ENCODE measurements at places on chromosomes 3 and 15.
A peak's percentile ranks its signal among the peaks of the same experiment; 100 is the strongest.

- ATAC-seq = no peak
These were observed 536.1 kb downstream of the PYDC2 start for GRCh38 chr3:191997093-191997492.

GRCh38 chr3:50652709-50653108 lies 22.0 kb upstream of the DOCK3 start:
- no peak for ATAC-seq

GRCh38 chr3:12138044-12138443 lies 20.7 kb downstream of the TIMP4 start:
- peak; percentile 62 for ATAC-seq

DNA sequence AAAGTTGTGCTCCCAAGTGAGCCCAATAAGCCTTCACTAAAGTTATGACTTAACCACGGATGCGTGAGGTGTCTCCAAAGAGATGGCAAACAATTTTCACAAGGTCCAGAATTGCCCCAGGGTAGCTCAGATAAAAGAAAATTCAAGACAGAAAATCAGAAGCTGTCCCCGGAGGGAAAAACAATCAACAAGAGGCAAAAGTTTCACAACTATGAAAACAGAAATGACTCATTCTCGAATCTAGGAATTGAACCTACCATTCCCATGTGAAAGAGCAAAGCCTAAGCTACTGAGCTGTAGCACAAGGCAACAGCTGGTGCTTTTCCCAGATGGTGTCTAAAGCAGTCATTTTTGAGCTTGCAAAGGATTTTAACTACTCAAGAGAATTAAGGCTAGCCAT lies 33.5 kb upstream of the MKRN3 start:
- ATAC-seq = no peak

GRCh38 chr15:77126529-77127326 lies 55.8 kb upstream of the TSPAN3 start:
- ATAC-seq = no peak

- no peak for ATAC-seq
These were observed 783.3 kb upstream of the ARRDC4 start for GRCh38 chr15:97177151-97177577.

DNA sequence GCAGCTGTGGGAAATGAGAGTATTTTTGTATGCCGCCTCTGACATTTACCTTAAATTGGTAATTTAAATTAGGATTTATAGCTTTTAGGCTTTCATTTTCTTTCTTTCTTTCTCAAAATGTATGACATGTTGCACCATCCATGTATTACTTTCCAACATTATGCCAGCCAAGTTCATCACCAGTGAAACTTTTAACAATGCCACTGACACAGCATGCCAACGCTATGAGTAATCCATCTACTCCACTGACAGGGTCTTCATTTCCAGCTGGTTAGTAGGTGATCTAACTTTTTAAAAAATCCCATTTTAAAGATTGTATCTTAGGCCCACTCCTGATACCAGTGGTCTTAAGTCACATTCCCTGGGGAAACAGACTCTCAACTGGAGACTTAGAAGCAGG lies 21.8 kb upstream of the CLDN16 start:
- ATAC-seq = no peak

DNA sequence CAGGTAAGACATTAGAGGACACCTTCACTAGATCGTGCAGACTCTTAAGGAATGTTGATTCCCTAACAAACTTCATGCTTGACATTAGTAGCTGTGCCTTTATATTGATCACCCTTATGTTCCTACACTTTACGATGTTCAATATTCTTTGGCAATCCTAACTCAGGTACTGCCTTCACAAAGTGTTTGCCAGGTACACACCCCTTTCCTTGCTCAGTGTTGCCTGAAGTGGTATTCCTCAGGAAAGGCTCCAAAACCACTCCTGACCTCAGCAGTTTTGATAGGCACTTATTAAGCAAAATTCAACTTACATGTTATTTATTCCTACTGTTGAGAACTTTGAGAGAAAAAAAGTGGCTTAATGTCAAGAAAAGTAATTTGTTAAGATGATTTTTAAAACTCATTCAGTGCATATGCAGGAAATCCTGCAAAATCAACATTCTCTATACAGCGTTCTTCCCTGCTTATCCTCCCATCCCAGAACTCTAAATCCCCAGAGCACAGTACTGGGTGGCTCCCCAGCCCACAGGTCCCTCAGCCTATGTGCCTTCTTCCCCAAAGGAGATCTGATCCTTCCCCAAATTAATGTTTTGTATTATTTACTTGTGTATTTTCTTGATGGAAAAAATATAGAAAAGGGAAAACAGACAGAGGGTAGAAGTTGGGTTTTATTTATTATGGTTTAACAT lies 260.7 kb downstream of the MECOM start:
- ATAC-seq = no peak

DNA sequence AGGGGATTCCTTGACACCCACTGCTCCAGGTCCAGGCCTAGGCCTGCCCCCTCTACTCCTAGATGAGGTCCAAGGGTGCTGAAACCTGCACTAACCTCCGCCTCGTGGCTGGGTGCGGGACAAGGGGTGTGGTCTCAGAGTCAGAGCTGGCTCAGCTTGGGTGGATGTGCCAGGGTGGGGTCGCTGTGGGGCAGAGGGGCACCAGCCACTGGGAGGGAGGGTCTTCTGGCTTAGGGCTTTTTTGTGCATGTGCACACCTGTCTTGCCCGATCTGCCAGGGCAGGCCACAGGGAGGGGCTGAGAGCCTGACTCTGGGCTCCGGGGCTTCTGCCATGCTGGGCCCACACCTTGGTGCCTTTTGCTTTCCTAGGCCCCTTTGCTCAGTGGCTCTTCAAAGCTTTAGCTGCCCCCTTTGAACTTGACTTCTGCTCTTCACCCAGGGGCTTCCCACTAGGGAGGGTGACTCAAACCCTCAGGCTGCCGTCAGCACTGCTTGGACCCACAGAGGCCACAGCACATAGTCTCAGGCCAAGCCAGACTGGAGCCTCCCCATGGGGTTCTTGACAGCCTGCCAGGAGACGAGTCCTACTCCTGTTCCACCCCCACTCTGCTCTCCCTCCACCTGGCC lies 73.0 kb downstream of the KLF13 start:
- ATAC-seq = peak; percentile 31

DNA sequence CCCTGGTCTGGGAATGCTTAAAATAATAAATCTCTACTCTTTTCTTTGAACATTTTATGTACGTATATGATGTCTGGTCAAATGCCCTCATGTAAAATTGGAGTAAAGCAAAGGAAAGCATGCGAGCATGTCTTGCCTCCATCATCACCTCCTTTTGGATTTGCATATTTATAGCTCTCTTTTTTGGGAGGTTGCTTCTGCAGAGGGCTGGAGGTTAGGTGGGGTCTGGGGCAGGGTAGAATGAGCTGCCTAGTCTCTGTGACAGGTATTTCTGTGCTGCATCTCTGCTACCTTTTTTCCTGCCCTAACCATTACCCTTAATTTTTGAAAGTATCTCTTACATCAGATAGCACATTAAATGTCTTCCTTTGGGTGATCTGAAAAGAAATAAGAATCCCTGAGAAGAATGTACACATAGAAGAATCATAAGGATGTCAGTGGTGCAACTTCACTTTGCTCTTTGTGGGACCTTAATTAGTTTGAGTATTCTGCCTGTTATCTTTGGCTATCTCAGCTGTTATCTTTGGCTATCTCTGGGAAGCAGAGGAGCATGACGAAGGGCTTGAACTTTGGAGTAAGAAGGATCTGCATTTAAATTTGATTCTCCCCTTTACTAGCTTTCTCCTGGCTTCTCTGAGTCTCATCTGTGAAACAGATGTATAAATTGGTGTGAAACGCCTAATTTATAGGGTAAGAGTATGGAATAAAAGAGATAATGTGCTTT lies 40.2 kb downstream of the PPM1L start:
- no peak for ATAC-seq

- ATAC-seq = no peak
These were observed 6.9 kb upstream of the RPL35A start for GRCh38 chr3:197942956-197943556.

DNA sequence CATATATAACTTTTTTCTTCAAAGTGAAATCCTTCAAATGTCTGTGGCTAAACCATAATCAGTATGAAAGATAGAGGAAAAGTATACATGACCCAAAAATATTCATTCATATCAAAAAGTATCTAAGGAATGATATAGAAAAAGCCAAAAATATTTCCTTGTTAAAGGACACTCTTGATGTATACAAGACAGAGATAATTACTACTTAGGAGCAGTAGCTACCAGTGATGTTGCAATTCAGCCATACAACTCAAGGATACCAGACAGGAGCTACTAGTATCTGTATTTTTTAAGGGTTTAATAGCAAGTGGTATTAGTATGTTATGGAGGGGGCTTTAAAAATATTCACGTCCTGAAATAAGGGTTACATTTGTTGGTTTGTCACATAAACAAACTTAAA lies 37.0 kb downstream of the FBXL22 start:
- ATAC-seq = no peak

- ATAC-seq = no peak
These were observed 27.3 kb upstream of the PRTG start for GRCh38 chr15:55770261-55770660.

GRCh38 chr3:52099001-52099401 lies 42.6 kb upstream of the DUSP7 start:
- no peak for ATAC-seq

GRCh38 chr3:185733980-185734724 lies 90.7 kb downstream of the IGF2BP2 start:
- no peak for ATAC-seq

GRCh38 chr15:56128081-56128480 lies 115.6 kb downstream of the RFX7 start:
- ATAC-seq = no peak

DNA sequence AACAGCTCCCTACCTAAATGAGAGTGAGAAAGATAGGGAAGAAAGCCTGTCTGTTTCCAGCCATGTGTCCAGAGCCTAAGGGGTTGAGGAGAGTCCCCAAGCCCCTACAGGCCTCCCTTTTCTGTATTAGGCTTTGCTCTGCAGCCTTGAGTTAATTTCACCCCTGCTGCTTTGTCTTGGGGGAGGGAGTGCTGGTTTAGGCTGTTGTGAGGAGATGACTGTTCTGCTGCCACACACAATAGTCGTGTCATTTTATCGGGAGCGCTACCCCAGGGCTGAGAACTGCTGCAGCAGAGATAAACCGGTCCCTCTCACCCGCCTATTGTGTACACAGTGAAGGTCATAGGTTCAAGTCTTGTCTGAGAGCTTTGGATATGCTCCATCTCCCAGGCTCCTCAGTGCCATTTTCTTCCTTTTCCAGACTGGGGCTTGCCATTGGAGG lies 1.4 kb downstream of the ZNF609 start:
- no peak for ATAC-seq

DNA sequence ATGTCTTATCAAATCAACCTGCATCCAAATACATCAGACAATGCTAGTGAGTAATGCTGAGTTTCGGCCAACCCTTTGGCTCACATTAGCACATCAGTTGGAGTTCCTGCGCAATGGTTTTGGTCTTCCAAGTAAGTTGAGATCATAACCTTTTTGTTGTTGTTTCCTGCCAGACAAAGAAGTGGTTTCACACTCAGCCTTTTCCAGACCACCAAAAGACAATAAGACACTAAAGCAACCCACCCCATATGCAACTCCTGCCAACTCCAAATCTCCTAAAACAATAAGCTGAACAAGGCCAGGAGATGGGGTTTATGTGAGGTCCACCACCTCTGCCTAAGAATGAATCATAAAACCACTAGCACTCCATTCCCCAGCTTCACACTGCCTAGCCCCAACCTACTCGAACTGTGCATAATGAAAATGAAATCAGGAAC lies 177.0 kb downstream of the ERC2 start:
- ATAC-seq = no peak

DNA sequence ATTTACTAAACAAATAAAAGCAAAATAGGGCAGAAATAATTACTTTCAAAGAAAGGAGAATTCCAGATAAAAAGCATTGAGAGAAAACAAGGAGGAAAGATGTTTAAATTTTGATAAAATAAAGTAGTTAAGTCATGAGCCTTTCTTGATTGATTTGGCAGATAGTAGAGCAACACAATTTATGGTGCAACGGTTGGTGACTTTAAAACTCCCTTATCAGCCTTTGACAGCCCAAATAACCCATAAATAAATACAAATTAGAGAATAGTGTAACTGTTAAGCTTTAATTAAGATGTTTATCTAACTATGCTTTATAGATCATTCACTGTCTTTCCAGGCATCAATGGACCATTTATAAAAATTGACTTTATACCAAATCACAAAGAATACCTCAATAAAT lies 54.0 kb upstream of the EIF1B start:
- ATAC-seq = no peak

GRCh38 chr15:70427167-70428120 lies 329.7 kb upstream of the TLE3 start:
- ATAC-seq = no peak

GRCh38 chr3:14297784-14298236 lies 104.6 kb upstream of the SLC6A6 start:
- peak; percentile 28 for ATAC-seq

DNA sequence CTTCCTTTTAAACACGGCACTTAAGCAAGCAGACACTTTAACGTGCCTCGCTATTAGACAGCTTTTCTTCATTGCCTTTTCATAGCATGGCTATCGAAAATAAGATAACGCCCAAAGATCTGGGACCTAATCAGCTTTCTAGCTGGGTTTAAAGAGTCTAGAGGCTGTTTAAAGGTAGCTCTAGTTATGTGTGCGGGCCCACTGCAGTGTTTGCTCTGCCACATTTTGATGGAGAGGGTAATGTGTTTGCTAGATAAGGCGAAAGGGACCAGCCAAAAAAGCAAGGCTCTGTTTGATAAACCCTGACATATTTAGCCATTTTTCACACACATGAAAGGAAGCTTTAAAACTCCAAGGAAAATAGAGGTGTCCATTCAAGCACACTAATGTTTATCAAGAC lies 91.6 kb downstream of the NR2F2 start:
- no peak for ATAC-seq

Measured in stimulated activated memory B cell treated with anti-CD40 and anti-IgM and Interleukin-4, amounts not matched to agents 10 μg/mL and 1 μg/mL and 100 μg/mL, for 72 hours (primary cell).